ENCODE measurements at places on chromosomes 13 and 19.

- no peak for DNase-seq
These were observed 293.6 kb downstream of the TEX29 start for GRCh38 chr13:111614009-111614408.

- no peak for DNase-seq
These were observed 87.5 kb downstream of the ING1 start for GRCh38 chr13:110801044-110801443.

DNA sequence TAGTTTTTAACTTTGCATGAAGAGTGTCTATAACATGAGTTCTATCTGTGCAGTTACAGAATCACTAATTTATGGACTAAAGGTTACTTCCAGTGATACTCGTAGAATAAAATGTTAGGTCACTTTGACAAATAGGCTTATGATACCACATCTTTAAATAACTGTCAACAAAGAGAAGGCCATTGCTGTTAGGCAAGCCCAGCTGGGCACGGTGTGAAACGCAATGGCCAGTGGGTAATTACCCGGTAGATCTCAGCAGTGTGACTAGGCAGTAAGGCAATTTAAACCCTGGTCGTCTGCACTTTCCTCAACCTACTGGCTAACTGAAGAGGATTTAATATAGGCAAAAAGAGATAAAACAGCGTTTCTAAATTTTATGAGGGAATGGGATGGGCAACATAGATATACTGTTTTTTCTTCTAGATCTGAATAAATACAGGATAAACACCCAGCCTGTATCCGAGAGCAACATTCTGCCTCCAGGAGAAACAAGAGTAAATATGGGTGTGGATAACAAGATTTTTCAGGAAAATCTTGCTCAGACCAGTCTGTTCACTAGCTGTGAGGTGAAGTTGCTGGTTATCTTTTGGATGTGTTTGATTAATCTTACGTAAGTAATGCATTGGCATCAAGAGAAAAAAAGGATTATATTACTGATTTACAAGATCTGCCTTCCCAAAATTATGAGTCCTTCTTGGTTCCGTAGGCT is 631.3 kb downstream of the EFNB2 start:
- no peak for DNase-seq

GRCh38 chr13:60347174-60347573 is 49.8 kb upstream of the TDRD3 start:
- DNase-seq: no peak

DNA sequence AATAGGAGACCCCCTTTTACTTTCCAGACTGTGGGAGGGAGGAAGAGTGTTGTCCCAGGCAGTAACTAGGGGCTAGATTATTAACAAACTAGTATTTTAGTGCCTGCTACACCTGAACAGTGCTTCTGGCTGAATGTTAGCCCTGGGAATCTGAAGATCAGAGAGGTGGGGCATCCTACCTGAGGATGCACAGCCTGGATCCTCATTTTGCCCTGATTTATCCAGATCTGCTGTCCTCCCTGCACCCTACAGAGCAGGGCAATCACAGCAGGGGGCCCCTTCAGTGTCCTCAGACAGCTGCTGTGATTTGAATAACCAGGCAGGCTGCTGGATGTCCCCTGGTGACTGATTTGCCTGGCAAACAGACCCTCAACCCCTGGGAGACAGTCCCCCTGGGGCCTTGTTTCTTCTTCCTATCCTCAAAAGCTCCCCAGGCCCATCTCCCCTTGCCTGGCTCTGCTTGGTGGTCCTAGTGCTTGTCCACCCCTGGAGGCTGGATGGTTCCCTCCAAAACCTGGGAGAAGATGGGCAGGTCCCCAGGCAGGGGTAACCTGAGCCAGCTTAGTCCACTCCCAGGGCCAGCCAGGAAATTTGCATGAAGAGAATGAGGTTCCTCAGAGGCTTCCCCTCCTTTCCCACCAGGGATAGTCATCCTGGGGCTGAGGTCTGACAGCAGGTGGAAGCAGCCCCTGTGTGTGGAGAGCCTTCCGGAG is at the start of gene OVOL3:
OVOL3 (plus strand) TSS at position 657 of the 713 bp plus-strand sequence. CDS start 60 bp downstream, outside the sequence.
- no peak for DNase-seq

DNA sequence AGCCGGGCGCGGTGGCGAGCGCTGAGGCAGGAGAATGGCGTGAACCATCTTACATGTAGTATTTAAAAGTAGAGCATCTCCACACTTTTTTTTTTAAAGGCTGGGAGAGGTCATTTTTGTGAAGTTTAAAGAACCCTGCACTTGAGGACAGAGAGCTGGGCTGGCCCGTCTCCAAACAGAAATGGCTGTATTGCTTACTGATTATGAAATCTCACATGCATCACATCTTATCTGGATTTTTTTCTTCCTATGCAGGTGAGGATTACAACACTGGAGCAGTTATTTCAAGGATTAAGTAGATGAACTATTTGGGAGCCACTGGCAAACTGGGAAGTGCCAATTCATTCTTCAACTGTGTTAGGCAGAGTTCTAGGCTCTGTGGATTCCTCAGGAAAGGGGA is 59.5 kb downstream of the TEX26 start:
- DNase-seq: no peak

GRCh38 chr13:44293374-44293773 is 80.2 kb upstream of the SERP2 start:
- no peak for DNase-seq

DNA sequence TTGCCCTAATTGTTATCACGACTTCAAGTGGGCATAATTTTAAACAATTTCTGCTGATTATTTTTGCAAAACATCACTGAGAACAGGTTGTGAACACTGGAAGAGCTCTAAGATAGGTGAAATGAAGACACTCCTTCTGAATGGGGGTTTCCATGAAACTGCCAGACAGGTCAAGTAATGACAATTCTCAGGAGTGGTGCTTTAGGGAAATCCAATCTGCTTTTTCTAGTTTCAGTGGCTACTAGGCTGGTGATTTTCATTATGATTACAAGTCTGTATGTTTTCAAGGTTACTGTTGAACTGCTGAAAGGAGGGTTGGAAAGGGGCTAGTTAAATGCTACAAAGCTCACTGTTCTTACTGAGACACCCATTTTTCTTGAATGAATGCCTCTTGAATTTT is 1724.2 kb downstream of the PCDH9 start:
- DNase-seq: no peak

DNA sequence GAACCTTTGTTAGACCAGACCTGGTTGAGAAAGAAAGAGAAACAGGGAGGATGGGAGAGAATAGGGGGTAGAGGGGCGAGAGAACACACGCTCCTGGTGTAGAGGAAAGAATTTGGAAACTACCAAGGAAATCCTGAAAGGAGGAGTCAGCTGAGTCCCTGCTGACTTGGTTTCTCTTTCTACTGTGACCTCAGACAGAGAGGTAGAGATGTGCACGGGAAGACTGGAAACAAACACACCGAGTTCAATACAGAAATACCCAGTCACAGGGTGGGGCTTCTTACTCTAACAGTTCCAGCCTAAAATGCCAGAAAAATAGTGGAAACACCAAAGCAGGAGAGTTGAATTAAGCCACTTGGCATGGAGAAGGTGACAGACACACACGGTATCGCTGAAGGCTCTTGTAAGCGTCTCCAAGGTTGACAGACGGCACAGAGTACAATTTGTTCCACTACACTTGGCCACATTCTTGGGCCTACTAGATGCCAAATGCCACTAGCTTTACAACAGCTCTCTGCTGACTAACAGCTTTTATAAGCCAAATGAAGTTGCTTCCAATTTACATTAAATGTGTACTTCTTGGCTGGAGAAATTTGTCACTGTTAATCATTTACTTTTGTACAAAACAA is 28.1 kb downstream of the LATS2 start:
- no peak for DNase-seq

- DNase-seq: no peak
These were observed 11.4 kb downstream of the XRCC1 start for GRCh38 chr19:43563816-43564457.

DNA sequence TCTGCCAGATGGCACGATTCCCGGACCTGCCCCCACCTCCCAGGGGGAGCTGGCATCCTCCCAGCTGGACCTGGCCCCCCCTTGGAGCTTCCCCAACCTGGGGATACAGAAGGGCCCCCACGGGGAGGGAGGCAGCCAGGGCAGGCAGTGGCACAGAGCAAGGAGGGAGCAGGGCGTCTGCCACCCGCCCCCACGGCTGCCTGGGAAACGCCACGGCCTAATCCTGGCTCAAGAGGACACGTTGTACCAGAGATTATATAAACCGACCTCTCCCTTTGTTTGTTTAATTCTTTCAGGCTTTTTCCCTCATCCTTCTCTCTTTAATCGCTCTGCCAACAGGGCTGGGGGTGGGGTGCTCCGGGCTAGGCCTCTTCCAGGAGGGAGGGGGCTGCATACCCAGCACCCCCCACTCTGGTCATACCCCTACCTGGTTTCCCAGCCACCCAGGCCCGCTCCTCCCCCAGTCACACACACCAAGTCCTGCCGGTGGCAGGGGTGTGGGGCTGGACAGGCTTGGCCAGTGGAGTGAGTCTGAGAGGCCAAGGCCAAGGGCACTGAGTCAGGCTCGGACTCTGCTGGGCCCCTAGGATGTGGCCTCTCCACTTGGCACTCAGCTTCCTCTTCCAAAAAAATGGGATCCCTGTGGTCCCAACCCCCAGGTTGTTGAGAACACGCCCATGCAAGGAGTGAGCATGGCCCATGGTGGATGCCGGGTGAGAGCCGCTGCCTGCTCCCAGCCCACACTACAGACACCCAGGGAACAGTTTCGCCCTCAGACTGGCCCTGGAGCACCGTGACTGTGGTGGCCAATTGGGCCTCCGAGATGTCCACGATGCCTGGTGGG is 29.5 kb upstream of the NFIC start:
- DNase-seq: no peak

GRCh38 chr13:39506559-39507390 is 96.2 kb downstream of the LHFPL6 start:
- no peak for DNase-seq
